NCI-H2029 (cell line): ENCODE measurements at places on chromosomes 11 and 22.

GRCh38 chr11:75056814-75057213, 39.9 kb downstream of the OR2AT4 start:
- DNase-seq: no peak

DNA sequence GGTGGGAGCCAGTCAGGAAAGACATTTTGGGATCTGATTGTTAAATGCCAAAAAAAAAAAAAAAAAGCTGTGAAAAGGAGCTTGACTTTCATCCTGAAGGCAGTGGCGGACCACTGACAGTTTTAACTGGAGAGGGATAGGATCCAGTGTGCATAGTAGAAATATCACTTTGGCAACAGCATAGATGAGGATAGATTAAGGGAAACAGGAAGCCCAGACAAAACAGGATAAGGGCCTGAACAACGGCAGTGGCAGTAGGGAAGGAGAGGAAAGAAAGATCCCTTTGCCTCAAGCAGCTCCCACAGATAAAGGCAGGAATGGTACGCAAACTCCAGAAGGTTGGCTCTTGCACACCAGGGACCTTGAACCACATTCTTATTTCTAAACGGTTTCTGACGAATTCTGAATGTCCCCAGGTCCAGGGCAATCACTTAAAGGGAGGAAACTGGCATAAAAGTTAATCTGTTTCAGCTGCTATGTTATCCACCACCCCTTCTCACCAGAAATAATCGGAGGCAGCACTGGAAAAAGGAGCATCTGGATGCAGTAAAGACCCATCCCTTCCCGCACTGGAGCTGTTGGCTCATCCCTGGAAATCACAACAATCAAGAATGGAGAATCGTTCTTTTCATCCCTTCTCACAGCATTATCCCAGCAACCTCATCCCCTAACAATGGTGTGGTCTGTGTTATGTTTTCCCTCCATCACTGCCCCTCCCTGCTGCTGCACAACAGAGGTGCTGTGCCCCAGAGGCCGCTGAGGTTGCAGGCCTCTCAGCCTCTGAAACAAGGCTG, 99.1 kb downstream of the GAB2 start:
- no peak for DNase-seq

DNA sequence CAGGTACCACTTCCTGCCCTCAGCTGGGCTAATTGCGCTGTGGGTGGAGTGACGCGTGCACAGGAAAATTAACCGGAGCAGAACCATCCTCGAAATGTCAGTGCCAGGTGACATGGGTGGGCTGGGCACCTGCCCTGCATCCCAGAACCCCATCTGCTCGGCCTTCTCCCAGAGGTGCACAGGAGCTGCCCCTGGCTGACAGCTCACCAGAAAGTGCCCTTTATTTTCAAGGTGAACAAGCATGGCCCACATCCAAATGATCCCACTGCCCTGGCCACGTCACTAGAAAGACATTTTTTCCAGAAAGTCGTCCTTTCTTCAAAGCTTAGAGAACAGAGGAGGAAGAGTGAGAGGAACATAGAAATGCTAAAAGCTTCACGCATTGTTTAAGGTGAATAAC, 4.1 kb upstream of the ELFN2 start:
- DNase-seq: no peak

- peak; percentile 24 for DNase-seq
These were observed 33.3 kb upstream of the NNMT start for GRCh38 chr11:114262681-114263512.

- no peak for DNase-seq
These were observed 1343.8 kb downstream of the TBC1D22A start for GRCh38 chr22:48106215-48106614.

- peak; percentile 46 for DNase-seq
These were observed 21.3 kb upstream of the NELL1 start for GRCh38 chr11:20647976-20648565.

GRCh38 chr22:49867303-49868265, 13.9 kb downstream of the ZBED4 start:
- DNase-seq: no peak

DNA sequence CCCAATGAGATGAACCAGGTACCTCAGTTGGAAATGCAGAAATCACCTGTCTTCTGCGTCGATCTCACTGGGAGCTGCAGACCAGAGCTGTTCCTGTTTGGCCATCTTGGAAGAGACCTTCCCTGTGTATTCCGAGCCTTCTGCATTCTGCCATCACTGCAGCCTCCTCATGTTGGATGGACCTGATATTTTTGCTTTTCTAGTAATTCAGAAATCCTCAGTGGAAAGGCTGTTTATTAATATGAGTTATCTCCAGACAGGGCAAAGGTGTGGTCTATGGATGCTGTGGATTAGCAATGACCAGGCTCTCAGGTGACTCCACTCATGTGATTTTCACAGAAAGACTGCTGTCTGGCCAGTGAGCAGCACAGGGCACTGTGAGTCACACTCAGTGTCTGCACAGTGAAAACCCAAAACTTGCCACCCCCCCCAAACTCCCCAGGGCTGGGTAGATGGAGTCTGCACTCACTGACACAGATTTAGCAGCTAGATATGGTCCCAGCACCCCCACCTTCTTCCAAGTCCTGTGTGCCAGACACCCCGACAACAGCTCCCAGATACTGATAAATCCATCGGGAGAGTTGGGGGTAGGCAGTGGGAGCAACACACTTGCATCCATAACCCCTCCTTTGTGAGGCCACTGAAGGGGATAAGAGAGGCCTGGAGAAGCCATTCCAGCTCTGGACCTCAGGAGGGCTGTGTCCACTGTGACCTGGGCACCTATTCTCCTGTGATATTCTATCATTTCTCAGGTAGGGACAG, 75.2 kb upstream of the TOP3B start:
- DNase-seq: no peak

GRCh38 chr11:124618863-124619262, 3.8 kb upstream of the TBRG1 start:
- no peak for DNase-seq
